Stimulated activated CD8-positive, alpha-beta memory T cell treated with anti-CD3 and anti-CD28 coated beads, Interleukin-15, amount 100 ng/mL, for 48 hours (primary cell): ENCODE measurements at places on chromosomes 3 and 15.

- no peak for DNase-seq
Measured at GRCh38 chr3:25725810-25726209, 57.4 kb downstream of the NGLY1 start.

GRCh38 chr3:28252001-28252431, 10.6 kb downstream of the CMC1 start:
- no peak for DNase-seq

DNA sequence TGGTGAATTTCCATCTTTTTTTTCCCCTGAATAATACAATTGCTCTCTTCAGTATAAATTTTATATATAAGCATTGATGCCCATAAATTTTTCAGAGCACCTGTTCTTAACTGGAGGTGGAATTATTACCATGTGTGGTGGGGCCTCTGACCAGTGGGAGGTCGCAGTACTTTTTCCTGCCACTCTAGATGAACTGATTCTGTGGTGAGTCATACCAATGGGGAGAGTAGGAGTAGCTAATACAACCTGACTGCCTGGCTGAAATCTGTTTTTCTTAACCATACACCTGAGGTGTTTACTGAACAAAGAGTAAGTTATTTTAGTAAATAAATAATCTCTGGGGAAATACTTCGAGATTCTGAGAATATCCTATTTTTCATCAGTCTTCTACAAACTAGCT, 67.2 kb downstream of the UNC13C start:
- no peak for DNase-seq

- DNase-seq, result no peak
Measured at GRCh38 chr3:77536038-77536775, 496.3 kb downstream of the ROBO2 start.

DNA sequence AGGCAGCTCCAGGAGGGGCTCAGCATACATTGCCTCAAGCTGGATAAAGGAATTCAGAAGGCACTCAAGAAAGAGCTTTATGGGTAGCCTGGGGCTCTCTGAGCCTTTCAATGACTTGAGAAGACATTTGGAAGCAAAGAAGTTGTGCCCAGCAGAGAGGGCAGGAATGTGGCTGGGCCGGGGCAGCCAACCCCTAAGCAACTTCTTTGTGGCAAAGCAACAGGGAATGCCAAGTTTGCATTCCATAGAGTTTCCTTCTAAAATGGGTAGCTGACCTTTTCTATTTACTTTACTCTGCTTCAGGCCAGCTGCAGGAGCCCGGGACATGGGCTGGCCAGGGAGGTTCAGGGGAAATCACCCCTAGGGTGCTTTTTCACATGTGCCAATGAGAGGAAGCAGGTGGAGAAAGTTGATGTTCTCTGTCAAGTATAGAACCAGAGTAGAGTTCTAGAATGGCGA, 45.6 kb downstream of the CCDC12 start:
- DNase-seq, result no peak

GRCh38 chr3:50971487-50971924, 296.8 kb downstream of the DOCK3 start:
- DNase-seq, result peak; percentile 10

- DNase-seq, result no peak
Measured at GRCh38 chr3:171163101-171164066, 136.9 kb upstream of the SLC2A2 start.

- no peak for DNase-seq
Measured at GRCh38 chr3:158794936-158795518, 6.8 kb upstream of the MFSD1 start.

- no peak for DNase-seq
Measured at GRCh38 chr15:77538793-77539497, 93.8 kb downstream of the LINGO1 start.

- DNase-seq, result no peak
Measured at GRCh38 chr3:13876451-13877100, 3.3 kb downstream of the WNT7A start.

DNA sequence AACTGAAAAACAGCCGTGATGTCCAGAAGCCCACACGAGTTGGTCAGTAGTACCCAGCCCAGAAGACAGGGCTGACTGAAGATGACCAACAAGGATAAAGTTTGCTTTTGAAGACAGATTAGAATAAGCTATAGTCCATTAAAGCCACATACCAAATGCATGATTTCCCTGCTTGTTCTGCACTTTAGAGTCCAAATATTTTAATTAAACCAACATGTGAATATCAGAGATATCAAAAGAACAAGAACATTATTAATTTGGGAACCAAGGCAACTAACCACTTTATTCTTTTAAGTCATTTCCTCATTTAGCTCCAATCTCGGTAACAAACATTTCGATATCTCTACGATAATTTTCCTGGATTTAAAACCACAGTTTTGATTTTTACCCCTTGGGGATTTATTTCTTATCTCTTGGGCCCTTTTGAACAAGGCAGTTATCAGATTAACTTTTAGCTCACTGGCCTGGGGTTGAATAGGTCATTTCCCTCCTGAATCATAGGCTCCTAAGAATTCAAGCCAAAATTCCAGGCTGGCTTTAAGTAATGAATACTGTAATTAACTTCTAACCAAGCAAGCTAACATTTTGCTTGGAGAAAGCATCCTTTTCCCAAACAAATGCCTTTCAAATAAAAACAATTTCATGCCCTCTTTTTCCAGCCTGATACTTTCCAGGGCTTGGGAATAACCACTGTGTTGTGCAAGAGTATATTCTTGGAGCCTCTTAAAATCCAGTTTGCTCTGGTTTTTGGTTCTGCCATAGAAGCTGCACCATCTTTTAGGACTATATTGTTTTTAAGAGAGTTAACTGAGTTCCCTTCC, 102.9 kb upstream of the NR2E3 start:
- no peak for DNase-seq

DNA sequence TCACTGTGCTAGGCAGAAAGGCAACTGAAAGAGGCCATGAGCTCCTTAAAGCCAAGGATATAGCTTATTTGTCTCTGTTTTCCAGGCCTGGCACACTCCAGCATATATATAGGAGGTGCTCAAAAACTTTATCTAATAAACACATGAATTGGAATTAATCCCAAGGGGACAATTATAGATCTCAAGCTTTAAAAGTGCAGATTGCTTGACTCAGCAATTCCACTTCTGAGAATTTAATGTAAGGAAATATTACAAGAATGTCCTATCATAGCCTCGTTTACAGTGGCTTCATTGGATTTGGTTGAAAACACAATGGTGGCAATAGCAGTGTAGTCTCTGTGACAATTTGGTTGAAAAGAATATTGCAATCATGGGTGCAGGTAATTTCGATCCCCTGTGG, 267.3 kb downstream of the SHQ1 start:
- DNase-seq, result no peak

GRCh38 chr3:168914662-168915061, 748.9 kb downstream of the MECOM start:
- no peak for DNase-seq

GRCh38 chr3:147651107-147651778, 242.1 kb downstream of the ZIC1 start:
- DNase-seq, result no peak
